ENCODE measurements at places on chromosomes 3 and 15.
A peak's percentile ranks its signal among the peaks of the same experiment; 100 is the strongest.

GRCh38 chr3:13473020-13473419 is 7.1 kb upstream of the HDAC11 start:
- no peak for DNase-seq

DNA sequence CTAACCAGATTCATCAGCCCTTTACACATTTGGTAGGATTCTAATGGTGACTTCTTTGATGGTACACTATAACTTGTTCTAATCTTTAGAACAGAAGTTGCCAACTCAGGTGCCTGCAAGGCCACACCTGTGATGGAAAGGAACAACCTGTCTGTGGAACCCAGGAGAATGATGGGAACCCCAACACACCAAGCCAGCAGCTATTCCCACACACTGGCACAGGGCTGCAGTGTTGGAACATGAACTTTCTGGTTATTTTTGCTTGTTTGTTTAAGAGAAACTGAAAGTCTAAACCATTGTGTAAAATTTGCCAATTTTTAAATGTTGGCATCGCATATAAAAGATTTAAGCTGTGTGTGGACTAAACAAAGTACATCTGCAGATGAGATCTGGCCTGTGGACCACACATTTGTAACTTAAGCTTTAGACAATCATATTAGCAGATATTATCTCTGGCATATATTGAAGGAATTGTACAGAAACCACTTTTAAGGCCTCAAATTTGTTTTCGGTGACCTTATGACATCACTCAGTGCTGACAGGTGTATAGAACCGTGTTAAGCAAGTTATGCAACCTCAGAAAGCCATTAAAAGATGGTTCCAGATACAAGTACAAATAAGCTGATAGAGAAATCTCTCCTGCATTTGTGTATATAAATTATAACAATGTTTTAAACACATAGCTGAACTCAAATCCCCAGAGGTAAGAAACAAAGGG is 242.9 kb downstream of the SLC9A9 start:
- no peak for DNase-seq

DNA sequence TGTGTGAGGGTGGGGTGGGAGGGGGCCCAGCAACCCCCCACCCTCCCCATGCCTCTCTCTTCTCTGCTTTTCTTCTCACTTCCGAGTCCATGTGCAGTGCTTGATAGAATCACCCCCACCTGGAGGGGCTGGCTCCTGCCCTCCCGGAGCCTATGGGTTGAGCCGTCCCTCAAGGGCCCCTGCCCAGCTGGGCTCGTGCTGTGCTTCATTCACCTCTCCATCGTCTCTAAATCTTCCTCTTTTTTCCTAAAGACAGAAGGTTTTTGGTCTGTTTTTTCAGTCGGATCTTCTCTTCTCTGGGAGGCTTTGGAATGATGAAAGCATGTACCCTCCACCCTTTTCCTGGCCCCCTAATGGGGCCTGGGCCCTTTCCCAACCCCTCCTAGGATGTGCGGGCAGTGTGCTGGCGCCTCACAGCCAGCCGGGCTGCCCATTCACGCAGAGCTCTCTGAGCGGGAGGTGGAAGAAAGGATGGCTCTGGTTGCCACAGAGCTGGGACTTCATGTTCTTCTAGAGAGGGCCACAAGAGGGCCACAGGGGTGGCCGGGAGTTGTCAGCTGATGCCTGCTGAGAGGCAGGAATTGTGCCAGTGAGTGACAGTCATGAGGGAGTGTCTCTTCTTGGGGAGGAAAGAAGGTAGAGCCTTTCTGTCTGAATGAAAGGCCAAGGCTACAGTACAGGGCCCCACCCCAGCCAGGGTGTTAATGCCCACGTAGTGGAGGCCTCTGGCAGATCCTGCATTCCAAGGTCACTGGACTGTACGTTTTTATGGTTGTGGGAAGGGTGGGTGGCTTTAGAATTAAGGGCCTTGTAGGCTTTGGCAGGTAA is 8.1 kb downstream of the FAM131A start:
- DNase-seq, result no peak

GRCh38 chr3:197554196-197554561 is 1.6 kb downstream of the BDH1 start:
- DNase-seq, result no peak

GRCh38 chr15:22952796-22953579 is 27.2 kb downstream of the CYFIP1 start:
- DNase-seq, result no peak

- DNase-seq, result peak; percentile 28
These were observed 500 bp downstream of the PARP6 start for GRCh38 chr15:72271895-72272212.

DNA sequence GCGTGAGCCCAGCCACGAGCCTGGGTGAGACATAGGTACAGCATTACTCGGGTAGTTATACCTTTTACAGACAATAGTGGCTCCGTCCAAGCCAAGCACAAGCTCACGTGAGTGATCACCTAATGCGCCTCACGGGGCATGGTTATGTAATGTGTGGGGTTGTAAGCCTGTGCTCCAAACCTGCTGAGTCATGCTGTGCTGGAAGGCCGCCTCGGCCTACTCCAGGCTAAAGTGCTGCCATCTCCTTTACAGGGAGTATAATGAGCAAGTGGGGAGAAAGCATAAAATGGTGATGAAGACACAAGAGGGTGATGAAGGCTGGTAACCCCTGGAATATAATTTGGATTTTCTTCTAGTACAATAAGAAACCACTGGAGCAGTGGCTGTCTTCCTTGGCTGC is 175.8 kb upstream of the STT3B start:
- no peak for DNase-seq

DNA sequence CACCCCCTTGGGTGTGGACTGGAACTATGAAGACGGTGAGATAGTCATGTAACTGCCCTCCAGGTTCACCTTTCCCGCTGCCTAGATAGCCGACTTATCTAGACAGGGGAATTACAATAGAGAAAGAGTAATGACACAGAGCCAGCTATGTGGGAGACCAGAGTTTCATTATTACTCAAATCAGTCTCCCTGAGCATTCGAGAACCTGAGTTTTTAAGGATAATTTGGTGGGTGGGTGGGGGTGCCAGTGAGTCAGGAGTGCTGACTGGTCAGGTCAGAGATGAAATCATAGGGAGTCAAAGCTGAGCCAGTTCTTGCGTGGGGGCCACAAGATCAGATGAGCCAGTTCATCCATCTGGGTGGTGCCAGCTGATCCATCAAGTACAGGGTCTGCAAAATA is 19.7 kb upstream of the DNAJC19 start:
- no peak for DNase-seq

Measured in activated CD8-positive, alpha-beta memory T cell treated with anti-CD3 and anti-CD28 coated beads, Interleukin-2, amount 50 U/mL, for 4 hours (primary cell).